ENCODE measurements at places on chromosomes 6 and 20.

DNA sequence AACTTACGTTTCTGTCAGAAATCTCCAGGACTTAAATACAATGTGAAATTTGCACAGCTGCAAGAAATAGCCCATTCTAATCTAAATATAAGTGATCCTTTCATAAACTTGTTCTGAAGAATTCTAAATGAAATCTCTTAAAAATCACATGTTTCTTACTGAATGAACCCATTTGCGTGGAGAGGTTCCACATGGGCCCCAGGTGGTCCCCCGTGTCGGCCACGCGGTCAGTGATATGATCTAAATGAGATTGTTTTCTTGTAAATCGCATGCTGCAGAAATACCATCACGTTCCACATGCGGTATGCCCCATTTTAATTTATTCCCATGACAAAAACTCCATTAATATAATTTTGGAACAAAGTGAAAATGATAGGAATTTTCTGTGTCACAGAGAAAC is 818.9 kb upstream of the SLC35B3 start:
- DNase-seq: no peak

GRCh38 chr20:32569380-32570305 is 15.5 kb downstream of the NOL4L start:
- DNase-seq: no peak

DNA sequence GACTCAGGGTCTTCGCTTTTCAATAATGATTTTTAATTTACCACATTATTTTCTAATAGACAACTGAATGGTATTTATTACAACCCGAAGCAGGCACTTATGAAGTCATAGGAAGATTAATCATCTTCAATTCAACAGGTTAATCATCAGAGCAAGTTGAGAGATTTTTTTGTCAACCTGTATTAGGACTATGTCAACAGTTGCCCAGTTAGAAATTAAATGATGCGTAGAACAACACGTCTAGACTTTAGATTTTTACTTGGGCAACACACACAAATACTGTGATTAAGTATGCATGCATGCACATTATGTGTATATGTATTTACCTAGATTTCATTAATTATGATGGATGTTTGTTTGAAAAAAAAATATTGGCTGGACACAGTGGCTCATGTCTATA is 4.3 kb downstream of the ILRUN start:
- no peak for DNase-seq

GRCh38 chr6:17385660-17386059 is 7.7 kb upstream of the CAP2 start:
- DNase-seq: no peak

DNA sequence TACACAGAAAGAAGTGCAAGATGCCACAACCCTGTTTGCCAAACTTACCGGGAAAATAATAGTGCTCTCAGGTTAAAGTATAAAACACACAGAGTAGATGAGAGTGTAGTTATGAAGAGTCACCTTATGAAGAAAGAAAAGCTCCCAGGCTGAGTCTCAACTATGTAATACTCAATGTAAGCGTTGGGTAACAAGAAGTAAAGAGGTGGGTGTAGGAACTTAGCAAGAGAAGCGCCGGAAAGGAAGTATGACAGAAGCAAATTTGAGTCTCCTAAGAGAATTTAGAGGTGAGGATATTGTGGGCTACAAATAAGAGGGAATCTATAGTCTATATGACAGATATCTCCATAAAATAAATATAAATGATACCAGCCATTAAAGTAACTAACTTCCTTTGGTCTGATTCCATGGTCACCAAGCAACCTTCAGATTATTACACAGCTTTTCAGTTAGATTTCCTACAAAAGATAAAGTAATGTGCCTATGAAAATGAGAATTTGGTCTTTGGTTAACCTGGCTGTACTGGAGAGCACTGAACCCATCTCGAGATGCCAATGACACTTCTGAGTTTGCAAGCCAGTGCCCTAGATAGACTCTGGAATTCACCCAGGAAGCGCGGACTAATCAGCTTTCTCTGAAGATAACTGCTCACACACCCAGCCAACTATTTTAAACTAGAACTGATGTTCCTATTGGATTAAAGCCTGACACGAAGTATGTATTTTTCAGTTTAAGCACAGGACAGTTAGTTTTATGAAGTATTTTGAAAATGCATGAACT is 1.8 kb downstream of the TUBE1 start:
- DNase-seq: no peak

GRCh38 chr6:168438783-168439520 is 2.0 kb upstream of the SMOC2 start:
- DNase-seq: no peak

GRCh38 chr6:108945681-108946159 is 97.5 kb downstream of the ARMC2 start:
- no peak for DNase-seq

DNA sequence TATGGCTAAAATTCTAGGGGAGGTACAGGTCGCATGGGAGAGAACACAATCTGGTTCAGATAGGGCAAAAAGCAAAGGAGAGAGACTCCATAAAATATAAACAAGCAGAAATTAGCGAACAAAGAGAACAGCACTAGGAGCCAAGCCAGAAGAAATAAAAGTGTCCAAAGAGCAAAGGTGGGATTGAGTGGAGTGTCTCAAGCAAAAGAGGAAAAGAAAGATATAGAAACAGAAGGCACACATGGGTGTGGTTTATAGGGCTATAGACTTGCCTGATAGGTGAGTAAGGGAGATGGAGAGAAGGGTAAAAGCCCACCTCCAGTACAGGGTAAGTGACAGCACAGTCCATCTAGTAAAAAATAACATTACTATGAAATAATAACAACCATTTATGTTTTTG is 36.5 kb upstream of the IRAK1BP1 start:
- DNase-seq: no peak

DNA sequence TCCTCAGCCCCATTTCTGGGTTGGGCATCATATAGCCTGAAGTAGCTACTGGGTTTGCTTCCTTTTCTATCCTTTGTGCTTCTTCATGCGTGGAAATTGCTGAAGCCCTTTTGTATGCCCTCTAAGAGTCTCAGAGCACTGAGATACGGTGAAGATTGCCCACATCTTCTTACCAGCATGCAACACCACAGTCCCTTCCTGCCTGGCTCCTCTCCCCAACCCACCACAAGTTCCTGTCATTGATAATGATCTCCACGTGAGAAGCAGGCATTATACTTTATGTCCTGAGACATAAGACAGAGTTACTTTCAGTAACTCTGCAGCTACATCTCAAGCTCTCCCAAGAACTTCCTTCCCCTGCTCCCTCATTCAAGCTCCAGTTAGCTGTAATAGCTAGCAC is 15.8 kb upstream of the PLCB4 start:
- DNase-seq: no peak

GRCh38 chr6:83514866-83515466 is 2.6 kb downstream of the PRSS35 start:
- DNase-seq: no peak

DNA sequence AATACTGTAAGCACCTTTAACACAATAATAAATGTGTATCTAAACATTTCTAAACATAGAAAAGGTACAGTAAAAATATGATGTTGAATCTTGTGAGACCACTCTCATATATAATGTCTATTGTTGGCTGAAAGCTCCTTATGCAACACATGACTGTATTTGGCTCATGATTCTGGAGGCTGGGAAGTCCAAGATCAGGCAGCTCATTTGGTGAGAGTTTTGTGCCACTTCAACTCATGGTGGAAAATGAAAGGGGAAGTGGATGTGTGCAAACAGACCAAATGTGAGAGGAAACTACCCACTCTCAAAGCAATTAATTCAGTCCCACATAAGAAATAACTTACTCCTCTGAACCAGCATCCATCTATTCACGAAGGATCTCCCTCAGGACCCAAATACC is 257.7 kb upstream of the OPRM1 start:
- DNase-seq: no peak

DNA sequence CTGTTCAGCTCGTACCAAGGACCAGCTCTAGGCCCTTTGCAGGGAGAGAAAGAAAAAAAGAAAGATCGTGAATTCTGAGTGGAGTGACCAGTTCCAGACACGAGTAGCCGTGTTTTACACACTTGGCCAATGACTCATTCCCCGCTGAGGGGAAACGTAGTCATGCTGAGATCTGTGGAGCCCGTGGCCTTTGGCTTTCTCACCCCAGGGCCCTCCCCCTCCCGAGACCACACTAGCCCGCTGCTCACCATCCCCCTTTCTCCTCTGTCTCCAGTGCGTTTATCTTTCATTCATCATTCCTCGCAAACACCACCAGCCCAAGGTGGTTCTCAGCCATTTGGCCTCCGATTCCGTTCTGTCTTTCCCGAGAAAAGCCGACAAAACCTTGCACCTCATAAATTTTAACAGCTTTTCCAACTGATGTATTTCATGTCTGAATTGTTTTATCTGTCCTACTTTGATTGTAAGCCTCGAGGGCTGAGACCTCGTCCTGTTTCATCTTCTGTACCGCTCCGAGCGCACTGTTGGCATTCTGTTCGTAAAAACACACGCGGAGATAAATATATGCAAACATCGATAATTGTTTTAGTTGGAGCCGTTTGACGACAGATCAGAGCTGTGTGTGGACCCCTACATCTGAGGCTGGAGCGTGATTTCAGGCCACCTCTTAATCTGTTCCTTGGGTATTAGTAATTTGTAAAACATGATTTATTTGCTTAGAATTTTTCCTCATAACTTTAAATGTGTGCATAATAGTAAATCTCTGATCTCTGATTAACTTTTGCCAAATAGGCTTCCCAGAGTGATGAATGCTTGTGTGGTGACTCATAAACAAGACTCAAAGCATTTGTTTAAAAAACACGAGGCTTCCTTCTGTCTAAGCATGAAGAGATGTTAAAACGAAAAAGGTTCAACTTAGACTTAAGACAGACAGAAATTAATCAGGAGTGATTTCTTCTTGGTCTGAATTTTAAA is 336.6 kb downstream of the CDH4 start:
- DNase-seq: no peak

GRCh38 chr20:4021906-4022305 is 6.5 kb upstream of the RNF24 start:
- no peak for DNase-seq

- DNase-seq: no peak
These were observed 39.0 kb downstream of the MTRES1 start for GRCh38 chr6:107066697-107067659.

DNA sequence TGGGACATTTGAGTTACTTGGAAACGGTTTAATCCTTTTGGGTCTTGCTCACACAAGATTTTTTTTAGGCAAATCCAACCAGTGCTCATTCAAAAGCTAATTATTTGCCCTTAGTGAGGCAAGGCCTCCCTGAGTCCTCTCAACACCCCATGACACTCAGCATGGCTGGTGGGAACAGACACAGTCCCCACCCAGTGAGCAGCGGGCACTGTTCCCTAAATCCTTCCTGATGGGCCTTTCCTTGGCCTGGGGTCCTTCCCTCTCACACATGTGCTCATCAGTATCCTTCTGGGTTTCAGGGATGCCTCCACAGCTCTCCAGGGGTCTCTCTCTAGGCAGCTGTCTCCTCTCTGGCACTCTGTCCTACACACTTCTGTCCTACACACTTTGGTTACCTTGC is 28.0 kb downstream of the PLAGL2 start:
- DNase-seq: no peak

GRCh38 chr6:157761331-157761921 is 61.6 kb upstream of the SNX9 start:
- DNase-seq: no peak

- no peak for DNase-seq
These were observed 100.7 kb upstream of the PTPN1 start for GRCh38 chr20:50409495-50409894.

- no peak for DNase-seq
These were observed 175.1 kb upstream of the FOXQ1 start for GRCh38 chr6:1136827-1137226.

DNA sequence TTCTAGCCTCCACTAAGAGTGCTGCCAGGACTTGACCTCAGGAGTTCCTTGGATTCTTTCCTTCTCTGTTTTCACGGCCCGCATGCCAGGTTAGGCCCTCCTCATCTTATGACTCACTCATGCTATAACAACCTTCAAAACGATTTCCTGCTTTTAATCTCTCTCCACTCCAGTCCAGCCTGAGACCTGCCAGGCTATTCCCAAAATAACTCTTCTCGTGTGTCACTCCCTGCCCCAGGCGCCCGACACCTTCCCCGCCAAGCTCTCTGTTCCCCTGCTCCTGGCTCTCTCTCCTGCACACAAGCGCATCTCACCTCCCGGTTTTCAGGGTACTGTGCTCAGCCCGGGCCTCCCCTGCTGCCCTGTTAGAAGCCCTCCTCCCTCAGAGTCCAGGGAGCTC is 64.1 kb upstream of the RPS6KA2 start:
- no peak for DNase-seq

DNA sequence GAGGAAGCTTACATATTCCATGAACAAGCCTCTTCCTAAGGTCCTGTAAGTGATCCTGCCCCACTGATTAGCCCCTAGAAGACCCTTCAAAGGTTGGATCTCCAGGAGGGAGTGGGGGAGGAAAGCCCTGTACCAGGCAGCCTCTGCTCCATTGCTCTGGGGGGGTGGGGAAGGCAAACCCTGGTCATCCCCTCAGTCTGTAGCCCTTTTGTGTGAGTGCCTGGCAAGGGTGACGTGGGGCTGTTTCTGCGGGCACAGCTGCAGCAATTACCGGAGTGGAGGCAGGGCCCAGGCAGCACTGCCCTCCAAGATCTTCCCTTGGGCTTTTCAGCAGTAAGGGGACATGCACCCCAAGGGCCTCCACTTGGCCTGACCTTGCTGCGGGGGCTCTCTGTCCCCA is at the start of gene MOG:
Gene MOG, plus strand, starts transcription at position 295 of the 400 bp plus-strand sequence. CDS start 118 bp downstream, outside the sequence.
- DNase-seq: no peak

DNA sequence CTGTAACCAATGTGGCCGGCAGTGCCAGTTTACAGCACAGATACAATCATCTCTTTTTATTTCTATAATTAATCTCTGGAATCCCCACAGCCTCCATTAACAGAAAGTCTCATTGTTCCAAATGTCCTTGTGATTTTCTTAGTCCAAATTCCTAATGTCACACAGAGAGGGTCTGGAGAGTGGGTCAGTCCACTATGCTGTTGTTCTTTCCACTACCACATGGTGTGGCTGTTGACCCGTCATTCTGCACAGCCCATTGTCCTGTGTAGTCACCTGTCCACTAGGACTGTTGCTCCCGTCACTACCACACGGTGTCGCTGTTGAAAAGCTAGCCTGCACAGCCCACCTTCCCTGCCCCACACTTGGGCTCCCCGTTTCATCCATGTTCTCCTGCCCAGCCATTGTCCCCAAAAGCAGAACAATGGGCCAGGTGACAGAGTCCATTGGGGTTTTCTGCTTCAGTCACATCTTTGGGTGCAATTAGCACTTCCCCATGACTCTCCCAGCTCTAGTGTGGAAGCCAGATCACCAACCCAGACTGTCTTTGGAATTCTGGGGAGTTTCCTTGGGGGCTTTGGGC is 8.6 kb upstream of the LBP start:
- no peak for DNase-seq

DNA sequence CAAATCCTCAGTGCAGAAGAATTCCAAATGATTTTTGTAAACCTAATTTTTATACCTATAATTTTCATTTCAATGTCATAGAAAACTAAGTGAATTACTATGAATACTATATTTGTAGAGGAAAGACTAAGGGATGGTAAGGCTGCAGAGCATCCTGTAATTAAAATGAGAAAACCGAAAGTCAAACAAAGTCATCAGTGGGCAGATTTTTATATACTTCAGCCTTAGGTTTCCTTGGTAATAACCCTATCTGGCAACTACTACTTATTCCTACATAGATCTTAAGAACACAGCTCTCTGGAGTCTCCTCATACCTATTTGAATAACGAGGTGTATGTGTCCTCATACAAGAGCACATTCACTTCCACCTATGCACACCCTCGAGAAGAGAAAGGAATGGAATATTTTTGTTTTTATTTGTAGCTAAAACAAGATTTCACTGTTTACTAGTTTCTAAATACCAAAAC is 117.9 kb upstream of the SGK1 start:
- DNase-seq: no peak

- no peak for DNase-seq
These were observed 58.1 kb upstream of the PLEKHG1 start for GRCh38 chr6:150541576-150541975.

- no peak for DNase-seq
These were observed 141.2 kb downstream of the BMP2 start for GRCh38 chr20:6908673-6909072.

All from cortex of kidney (tissue), 1 donor.